ENCODE measurements at places on chromosomes 16 and 17.
A peak's percentile ranks its signal among the peaks of the same experiment; 100 is the strongest.

- DNase-seq, result peak; percentile 53
Measured at GRCh38 chr16:13143551-13143950, 242.2 kb downstream of the SHISA9 start.

- DNase-seq, result no peak
Measured at GRCh38 chr17:8555062-8555461, 75.5 kb downstream of the MYH10 start.

DNA sequence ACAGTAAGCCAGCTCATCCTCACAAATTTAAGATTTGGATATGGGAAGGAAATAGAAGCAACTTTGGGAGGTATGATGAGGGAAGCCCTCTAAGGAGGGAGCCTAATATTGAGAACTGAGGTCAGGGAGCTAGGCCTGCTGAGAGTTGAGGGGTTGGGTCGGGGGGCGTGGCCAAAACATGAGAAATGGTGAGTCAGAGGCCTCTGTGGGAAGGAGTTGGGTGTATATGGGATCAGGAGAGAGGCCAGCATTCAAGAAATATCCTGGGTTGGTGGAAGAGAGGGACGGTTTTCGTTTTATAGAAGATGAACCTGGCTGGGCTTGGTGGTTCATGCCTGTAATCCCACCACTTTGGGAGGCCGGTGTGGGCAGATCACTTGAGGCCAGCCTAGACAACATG, 48.4 kb downstream of the CLEC16A start:
- DNase-seq, result peak; percentile 83

DNA sequence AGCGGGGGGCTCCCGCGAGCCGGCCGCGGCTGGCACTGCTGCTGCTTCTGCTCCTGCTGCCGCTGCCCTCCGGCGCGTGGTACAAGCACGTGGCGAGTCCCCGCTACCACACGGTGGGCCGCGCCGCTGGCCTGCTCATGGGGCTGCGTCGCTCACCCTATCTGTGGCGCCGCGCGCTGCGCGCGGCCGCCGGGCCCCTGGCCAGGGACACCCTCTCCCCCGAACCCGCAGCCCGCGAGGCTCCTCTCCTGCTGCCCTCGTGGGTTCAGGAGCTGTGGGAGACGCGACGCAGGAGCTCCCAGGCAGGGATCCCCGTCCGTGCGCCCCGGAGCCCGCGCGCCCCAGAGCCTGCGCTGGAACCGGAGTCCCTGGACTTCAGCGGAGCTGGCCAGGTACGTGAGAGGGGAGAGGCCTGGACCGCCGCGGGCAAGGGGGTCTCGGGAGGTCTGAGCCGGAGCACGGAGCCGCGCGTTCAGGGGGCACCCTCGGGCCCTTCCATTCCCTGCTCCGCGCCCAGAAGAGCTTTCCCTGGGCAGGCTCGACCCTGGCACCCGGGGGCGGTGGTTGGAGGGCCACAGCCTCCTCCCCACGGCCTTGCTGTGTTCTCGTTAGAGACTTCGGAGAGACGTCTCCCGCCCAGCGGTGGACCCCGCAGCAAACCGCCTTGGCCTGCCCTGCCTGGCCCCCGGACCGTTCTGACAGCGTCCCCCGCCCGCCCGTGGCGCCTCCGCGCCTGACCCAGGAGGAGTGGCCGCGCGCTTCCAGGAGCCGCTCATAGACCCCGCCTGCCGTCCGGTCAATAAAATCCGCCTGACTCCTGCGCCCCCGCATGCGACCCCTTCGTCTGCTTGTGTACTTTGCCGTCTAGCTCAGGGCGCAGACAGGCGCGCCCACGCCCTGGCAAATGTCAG, 591 bp downstream of the NPW start:
- DNase-seq, result no peak

DNA sequence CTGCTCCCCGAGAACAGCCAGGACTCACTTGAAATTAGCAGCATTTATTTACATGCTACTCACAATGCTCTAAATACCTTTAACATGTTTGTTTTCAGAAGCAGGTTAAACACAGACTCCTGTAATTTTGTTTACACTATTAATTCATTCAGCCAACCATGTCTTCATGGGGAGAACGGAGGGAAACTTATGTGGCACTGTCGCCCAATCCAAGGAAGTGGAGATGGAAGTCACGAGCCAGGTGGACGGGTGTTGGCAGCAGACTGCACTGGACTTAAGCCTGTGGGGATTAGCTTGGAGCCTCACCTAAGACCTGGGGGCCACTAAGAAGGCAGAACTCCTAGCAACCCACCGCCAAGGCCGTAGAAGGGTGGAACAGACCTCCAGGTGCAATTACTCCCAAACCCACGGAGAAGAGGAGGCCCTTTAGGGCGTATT, 8.8 kb upstream of the GFAP start:
- DNase-seq, result no peak

Measured in LHCN-M2 (cell line).